ENCODE measurements at places on chromosomes 1 and 21.

DNA sequence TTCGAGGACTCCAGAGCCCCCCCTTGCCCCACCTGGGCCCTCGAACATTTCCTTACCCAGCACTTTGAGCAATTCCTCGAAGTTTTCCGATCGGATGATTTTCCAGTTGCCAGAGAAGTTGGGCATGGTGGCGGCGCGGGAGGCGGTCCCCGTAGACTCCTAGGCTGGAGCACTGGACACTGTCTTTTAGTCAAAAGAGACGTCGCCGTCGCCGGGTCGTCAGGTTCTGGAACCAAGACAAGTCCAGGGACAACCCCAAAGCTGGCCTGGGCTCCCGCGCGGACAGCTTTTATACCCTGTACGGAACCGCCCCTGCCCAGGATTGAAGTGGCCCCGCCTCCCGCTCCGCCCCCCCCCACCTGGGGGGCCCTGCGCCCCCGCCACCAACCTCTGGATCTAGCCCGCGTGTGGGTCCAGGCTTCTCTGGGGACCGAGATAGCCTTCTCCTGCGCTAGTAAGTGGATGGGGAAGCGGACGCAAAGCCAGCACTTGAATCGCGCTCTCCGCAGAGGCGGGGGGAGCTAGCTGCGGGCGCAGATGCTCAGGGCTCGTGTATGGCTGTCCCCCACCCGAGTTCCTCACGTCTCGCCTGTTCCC, at the start of gene CRABP2:
Gene CRABP2 (minus strand): TSS at position 263 of the 597 bp plus-strand sequence. CDS start 137 bp downstream, at position 126.
- DNase-seq: no peak

DNA sequence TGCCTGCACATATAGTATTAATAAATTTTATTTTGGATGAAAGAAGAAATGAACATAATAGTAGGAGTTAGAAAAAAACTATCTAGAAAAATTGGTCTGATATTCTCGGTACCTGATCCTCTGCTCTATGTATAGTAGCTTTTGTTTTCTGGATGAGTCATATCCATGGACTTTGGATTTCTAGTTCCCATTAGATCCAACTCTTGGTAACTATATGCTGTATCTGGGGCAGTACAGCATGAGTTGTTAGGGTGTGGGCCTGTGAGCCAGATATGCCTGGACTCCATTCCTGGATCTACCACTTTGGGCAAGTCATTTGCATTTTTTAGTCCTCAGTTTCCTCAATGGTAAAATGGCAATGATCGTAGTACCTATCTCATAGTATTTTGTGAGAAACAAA, 372.2 kb upstream of the PKN2 start:
- DNase-seq: no peak

DNA sequence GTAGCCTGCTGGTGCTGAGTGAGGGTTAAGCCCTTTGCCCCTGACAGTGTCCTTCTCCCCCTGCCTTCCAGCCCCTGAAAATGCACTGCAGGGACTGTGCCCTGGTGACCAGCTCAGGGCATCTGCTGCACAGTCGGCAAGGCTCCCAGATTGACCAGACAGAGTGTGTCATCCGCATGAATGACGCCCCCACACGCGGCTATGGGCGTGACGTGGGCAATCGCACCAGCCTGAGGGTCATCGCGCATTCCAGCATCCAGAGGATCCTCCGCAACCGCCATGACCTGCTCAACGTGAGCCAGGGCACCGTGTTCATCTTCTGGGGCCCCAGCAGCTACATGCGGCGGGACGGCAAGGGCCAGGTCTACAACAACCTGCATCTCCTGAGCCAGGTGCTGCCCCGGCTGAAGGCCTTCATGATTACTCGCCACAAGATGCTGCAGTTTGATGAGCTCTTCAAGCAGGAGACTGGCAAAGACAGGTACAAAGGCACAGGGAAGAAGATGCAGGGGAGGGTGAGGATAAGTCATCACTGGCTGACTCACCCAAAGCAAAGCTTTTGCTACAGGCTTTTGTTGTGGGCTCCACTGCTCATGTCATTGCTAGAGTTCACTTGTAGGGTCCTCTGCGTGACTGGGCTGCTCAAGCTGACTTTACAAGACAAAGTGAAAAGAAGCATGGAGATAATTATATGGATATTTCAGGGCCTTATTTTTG, 174.9 kb downstream of the PIGK start:
- DNase-seq: no peak

- no peak for DNase-seq
Observed at GRCh38 chr1:234303231-234303630, 70.0 kb upstream of the COA6 start.

GRCh38 chr1:76503100-76503499, 364.2 kb upstream of the ST6GALNAC5 start:
- no peak for DNase-seq

DNA sequence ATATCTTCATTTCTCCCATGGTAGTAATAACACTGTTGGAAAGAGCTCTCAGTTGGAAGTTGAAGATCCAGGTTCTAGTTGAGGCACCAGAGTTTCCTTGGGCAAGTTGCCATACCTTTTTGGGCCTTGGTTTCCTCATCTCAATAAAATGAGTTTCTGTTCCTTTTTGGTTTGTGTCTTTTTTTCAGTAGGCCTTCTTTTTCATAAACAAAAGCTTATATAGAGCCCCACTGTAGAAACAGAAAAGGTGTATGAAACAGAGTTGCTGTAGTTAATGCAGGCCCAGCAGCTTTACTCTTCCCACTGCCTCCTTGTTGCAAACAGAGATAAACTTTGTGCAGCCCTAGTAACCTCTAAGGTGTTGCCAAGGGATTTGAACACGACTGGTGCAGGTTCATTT, 41.7 kb downstream of the WNT4 start:
- no peak for DNase-seq

- DNase-seq: no peak
Observed at GRCh38 chr1:16117936-16118335, 37.9 kb downstream of the EPHA2 start.

- DNase-seq: no peak
Observed at GRCh38 chr1:75245239-75245638, 111.1 kb downstream of the LHX8 start.

DNA sequence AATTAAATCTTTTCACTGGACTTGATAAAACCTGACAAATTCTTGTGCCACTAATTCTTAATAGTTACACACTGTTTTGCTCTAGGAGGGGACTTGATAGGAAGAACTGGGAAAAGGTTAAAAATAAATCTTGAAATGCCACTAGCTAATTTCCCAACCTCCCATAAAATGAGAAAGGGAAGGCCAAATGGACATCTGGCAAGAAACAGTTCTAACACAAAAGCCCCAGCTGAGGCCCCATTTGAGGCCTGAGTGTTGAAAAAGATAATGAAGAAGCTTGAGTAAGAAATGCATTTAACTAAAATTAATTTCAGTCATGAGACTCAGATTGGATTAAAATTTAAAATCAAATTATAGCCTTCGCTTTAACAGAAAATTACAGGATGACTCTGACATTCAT, 11.2 kb upstream of the RAP1GAP start:
- DNase-seq: no peak

DNA sequence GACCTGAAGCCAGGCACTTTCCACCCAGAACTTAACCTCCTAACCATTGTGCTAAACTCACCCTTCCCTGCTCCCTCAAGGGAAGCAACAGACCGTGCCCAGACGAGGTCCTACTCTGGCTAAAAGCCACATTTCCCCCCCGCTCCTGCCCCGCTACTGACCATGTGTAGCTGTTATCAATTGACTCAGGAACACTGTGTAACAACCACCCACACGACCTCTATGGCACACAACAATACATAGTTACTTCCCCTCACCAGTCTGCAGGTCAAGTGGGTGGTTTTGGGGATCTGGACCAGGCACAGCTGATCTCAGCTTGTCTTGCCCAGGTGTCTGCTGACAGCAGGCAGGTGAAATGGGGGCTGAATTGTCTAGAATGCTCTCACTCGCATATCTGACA, 40.1 kb downstream of the CAMK2N1 start:
- no peak for DNase-seq

GRCh38 chr1:203273206-203273868, 32.0 kb upstream of the BTG2 start:
- DNase-seq: peak; percentile 87

DNA sequence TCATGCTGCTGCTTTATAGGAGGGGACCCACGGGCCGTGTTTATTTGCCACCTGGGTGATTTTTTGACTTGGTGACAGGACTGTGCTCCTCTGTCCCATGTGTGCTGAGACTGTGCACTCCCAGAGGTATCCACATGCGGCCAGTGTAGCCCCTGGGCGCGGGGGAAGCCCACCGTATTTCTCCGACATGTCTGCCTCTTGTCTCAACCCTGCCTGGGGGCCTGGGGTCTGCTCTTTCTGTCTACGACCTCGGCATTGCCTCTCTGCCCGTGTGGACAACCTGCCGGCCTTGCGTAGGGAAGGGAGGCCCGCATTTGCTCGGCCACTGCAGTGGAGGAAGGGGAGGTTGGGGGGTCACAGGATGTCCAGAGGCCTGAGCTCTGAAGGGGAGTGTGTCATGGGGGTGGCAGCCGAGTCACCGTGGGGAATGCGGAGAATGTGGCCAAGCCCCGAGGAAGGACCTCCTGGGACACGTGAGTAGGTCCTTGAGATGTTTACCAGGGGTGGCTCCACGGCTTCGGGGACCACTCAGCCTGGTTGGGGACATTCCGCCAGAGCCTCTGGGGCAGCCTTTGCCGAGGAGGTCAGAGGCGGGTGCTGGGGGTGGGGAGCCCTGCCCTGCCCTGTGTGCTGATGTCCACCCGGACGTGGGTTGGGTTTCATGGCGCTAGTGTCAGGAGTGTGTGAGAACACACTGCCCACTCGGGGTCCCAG, 11.0 kb downstream of the PRKCZ start:
- no peak for DNase-seq

- no peak for DNase-seq
Observed at GRCh38 chr1:204003536-204003935, 69.4 kb upstream of the SOX13 start.

- DNase-seq: no peak
Observed at GRCh38 chr21:42644223-42645208, 8.9 kb upstream of the PDE9A start.

GRCh38 chr21:42818328-42818749, 61.0 kb downstream of the WDR4 start:
- no peak for DNase-seq

GRCh38 chr1:15197591-15198447, 44.3 kb downstream of the TMEM51 start:
- no peak for DNase-seq

- DNase-seq: no peak
Observed at GRCh38 chr1:76006234-76006633, 68.3 kb upstream of the ST6GALNAC3 start.

DNA sequence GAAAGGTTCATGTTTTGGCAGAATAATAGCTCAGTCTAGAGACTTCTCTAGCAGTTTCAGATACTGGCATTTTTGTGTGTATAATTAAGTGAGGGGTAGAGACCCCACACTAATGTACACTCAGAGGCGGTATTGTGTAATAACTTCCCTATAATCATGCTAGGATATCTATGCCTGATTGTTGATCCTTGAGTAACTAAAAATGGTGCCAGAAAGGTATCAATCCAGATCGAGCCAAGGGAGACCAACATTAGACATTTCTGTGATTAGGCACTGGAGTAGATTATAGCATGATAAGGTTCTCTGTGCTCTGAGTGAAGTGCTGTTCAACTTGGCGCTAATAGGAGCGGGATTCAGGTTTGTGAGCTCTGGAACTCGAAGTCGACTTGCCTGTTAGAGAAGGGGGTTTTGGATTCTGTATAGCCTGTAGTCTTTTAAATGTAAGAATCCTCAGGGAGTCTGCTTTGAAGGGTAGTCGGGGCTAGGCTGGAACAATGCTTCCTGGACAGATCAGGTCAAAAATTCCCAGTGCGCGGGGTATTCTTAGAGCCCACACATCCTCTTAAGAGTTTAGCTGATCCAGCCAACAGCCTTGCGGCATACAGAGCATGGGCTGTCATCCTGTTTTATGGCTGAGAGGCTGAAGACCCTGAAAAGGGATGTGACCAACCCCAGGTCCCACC, 24.2 kb downstream of the MAN1C1 start:
- no peak for DNase-seq

GRCh38 chr1:114462341-114462740, 48.7 kb downstream of the TRIM33 start:
- DNase-seq: no peak

DNA sequence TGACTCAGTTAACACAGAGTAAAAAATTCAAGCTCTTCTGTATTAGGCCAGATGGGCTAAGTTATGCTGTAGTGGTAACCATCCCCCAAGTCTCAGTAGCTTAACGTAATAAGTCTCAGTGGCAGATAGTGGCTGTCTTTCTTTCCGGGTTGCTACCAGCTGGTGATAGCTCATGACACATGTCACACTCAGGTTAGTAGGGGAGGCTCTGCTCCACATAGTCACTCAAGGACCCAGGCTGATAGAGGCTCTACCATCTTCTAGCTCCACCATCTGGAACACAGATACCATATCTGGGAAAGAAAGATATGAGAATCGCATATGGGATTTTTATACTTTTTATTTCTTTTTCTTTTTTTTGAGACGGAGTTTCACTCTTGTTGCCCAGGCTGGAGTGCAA, 16.2 kb upstream of the MEF2D start:
- DNase-seq: no peak

DNA sequence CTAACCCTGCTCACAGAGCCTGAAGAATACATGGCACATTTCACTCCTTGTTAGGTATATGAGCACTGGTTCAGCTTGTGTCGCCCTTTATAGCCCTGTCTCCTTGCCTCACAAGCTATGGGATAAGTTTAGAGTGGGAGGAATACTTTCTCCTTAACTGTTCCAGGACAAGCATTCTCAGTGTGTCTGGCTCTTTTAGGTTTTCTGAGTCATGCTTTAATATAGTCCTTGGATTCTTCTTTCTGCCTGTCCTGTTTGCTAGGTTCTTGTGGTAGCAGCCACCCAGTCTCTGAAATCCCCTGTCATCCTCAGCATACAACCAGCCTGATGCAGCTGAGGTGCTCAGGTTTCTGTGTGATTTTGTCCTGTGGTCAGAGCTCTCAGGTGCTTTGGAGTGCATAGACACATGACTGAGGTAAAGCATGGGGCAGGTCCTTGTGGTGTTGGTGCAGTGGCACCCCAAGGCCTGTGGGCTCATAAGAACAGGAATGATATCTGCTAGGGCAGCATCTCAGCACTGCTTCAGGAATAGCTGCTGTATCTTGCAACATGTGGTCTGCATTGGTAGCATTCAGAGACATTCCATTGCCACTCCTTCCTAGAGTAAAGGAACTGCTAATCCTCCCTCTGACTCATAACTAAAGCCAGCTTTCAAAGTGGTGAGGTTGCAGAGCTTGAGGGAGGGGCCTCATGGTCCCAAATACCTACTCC, 14.2 kb upstream of the CASQ2 start:
- DNase-seq: peak; percentile 98

- no peak for DNase-seq
Observed at GRCh38 chr1:232951605-232952004, 1.2 kb downstream of the NTPCR start.

GRCh38 chr1:8111560-8111959, 85.5 kb upstream of the ERRFI1 start:
- no peak for DNase-seq
